ENCODE measurements at places on chromosomes 1 and 21.

DNA sequence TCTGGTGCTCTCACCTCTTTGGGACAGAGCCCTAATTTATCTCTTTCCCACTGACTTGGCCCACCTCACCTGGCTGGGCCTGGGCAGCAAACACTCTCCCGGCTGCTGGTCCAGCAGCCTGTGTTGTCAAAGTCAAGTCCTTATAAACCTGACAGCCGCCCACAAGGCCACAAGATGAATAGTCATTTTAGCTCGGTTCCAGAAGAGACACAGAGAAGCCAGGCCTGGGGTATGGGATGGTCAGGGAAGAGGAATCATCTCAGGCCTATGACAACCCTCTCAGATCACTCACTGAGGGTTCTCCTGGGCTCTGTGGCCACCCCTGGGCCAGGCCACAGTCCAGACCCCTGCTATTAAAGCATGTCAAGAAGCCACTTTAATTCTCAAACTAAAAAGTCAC, 158.5 kb downstream of the FOXD2 start:
- DNase-seq = no peak

GRCh38 chr1:89489047-89489729, 35.4 kb upstream of the LRRC8B start:
- no peak for DNase-seq

DNA sequence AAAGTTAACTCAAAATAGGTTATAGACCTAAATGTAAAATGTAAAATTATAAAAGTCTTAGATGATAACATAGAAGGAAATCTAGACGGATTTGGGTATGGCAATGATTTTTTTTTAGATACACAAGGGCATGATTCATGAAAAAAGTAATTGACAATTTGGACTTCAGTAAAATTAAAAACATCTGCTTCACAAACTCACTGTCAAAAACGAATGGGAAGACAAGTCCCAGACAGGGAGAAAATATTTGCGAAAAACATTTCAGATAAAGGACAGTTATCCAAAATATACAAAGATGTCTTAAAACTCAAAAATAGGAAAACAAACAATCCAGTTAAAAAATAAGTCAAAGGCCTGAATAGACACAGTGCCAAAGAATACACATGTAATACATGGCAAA, 9.7 kb upstream of the PTGS2 start:
- no peak for DNase-seq

GRCh38 chr1:53345996-53346813, 18.3 kb upstream of the LRP8 start:
- no peak for DNase-seq

DNA sequence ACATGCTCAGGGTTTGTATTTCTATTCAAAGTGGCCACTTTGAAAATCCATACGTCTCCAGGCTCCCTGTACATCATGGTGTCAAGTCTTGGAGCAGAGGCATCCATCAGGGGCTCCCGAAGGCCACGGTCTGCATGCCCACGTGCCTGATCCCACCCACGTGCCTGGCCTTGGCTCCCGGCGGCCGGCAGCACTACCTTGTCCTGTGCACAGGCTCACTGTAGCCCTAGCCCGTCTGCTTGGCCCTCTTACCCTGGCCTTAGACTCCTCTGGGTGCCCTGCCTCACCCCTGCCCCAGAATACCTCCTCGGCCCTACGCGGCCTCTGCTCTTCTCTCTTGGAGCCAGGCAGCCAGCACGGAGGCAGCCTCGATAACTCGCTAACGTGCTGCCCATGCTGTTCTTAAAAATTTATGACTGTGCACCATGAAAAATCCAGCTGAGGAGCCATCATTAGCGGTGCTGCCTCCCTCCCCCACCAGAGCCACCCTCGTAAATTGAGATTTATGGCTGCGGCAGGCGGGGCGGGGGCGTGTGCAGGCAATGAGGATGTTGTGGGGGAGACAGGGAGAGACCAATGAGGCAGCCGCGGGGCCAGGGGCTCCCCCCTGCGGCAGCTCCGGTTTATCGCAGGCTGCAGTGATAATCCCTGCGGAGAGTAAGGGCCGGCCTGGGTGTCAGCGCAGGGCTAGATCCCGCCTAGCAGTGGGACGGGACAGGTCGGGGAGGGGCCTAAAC, 24.6 kb downstream of the DMAP1 start:
- DNase-seq = peak; percentile 87

DNA sequence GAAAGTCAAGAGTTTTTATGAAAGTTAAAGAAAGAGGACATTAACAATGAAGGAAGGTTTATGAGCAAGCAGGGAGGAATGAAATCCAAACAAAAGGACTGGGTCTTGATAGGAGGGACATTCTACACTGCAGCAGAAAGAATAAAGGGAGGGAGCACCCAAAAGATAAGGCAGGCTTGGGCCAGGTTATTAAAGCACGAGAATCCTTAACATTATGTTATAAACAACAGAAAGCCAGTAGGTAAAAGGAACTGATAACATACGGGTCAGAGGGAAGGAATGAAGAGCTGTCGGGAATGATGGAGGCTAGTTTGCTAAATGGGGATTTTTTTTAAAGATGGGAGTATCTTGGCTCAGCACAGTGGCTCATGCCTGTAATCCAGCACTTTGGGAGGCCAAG, 19.4 kb downstream of the LPGAT1 start:
- DNase-seq = no peak

- no peak for DNase-seq
Observed at GRCh38 chr1:100045206-100045605, 75.4 kb downstream of the SLC35A3 start.

- no peak for DNase-seq
Observed at GRCh38 chr1:8554956-8555534, 237.1 kb downstream of the SLC45A1 start.

Data from eye (tissue), 1 donor.